Transverse colon (tissue), 4 donors: ENCODE measurements at places on chromosomes 3 and 15. TPM values are rescaled to one million over a fixed set of nuclear protein-coding genes. Genes with fewer than 3 reads are reported as not detected.

- DNase-seq, result no peak
Measured at GRCh38 chr3:149459491-149460059, 14.9 kb upstream of the TM4SF4 start.

DNA sequence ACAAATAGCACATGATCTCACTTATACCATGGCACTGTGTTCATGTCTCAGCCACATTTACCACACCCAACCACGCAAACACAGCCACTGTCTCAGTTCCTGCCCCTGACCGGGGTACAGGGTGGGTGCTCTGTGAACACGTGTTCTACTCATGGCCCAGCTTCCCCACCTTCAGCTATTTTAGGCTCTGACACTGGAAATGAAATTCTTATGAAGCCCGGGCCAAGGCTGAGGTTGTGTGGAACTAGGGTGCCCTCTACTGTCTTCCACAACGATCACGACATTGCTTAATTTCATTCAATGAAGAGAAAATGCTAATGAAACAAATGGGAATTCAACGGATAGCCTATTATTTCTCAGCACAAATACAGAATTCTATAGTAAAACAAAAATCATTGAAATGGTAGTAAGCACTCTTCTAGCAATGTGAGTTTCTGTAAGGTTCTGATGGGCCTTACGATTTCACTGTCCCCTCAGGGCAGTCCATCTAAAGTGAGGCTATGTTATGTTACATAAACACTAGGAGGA is 2.1 kb upstream of the GABRA5 start:
- DNase-seq, result no peak

DNA sequence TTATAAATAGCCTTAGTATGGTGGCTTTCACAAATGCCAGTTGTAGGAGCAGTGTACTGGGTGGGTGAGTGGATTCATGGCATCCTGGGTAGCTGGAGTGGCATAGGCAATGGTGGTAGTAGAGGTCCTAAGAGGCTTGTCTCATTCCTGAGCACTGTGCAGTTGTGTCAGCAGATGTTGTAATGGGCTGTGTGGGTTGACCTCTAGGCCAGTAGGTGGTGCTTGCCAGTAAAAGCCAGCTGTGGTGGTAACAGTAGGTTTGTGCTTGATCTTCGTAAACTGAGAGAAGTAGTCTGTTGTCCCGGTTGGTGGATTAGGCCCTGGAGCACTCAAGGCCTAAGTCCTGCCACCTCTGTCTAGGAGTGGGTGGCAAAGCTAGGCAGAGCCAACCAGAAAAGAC is 149.7 kb upstream of the SUCLG2 start:
- no peak for DNase-seq

- DNase-seq, result peak; percentile 61
Measured at GRCh38 chr15:78208887-78209645, 25.3 kb downstream of the ACSBG1 start.

- DNase-seq, result no peak
Measured at GRCh38 chr3:132457286-132457685, 40.0 kb downstream of the DNAJC13 start.

GRCh38 chr3:123668906-123669305 is 84.1 kb upstream of the HACD2 start:
- DNase-seq, result no peak

DNA sequence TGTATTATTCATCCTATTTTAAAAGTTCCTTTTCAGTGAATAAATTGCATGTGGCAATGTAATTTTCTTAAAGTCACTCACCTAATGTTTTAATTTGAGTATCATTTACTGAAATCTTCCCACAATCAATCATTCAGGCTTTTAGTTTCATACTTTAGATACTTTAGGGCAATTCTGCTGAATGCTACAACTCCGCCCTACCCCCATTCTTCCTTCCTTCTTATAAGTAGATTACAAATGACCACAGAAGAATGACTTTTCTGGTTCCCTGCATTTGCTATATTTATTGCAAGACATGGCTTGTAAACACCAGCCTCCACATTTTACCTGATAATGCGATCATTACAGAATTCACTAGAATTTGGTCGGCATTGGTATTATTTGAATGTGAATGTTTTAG is 1061.9 kb downstream of the FHIT start:
- DNase-seq, result no peak

GRCh38 chr15:79515300-79516027 is 83.3 kb downstream of the MINAR1 start:
- DNase-seq, result no peak

- no peak for DNase-seq
Measured at GRCh38 chr15:81378443-81378842, 4.4 kb upstream of the TMC3 start.

DNA sequence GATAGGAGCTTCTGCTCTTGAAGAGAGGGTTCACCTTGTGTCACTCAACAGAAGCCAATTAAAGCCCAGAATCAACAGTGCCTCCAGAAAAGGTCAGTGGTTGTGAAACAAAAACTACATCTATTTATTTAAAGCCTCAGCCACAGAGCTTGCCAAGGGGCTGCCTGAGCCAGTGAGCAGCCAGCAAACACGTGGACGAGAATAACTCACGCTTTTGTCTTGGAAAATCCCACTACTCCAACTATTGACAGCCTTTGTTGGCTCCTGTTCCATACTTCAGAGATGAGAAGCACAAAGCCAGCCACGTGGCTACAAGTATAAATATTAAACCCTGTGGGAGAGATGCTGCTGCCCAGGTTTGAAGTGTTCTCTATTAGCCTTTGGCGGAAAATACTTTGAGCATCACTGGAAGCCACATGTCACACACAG is 10.3 kb downstream of the GPR156 start:
- no peak for DNase-seq

DNA sequence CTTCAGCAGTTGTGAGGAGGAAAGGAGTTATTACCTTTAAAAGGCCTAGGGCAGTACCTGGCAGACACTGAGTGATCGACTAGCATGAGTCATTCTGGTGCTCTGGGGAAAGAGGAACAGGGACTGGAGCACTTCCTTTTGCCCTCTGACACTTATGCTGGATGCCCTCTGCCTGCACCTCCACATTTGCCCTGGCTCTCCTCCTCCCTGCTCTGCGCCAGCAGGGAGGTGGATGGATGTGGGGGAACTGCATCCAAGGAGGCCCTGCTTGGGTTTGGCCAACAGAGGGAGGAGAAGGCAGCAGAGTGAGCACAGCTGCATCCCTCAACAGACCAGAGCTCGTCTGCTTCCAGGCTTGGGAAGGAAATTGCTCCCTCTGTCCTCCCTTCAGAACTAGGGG is 75.0 kb downstream of the SEMA5B start:
- no peak for DNase-seq

DNA sequence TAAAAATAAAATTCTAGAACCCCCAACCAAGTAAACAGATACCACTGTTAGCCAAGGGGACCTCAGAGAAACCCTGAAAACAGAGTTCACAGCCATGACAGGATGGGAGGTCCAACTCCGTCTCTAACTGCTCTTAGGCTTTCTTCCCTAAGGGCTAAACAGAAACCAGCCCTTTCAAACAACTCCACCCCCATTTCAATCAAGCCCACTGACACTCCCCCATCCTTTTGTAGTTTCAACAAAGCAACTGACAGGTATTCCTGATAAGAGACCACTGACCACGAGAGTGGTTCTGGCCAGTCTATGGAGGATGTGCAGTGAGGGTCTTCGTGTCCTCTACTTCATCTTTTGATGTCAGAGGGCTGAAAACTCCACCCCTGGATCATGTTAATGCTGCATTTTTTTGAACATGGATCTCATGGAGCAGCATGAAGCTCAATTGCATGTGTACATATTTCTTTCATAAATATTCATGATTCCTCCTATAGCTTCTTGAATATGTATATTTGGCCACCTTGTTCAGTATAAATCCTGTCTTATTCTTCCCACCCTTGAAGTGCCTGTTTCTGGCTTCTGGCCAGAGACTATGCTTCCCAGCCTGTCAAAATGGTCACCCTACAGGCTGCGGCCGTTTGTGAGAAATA is 222.6 kb downstream of the OSBPL10 start:
- DNase-seq, result no peak

DNA sequence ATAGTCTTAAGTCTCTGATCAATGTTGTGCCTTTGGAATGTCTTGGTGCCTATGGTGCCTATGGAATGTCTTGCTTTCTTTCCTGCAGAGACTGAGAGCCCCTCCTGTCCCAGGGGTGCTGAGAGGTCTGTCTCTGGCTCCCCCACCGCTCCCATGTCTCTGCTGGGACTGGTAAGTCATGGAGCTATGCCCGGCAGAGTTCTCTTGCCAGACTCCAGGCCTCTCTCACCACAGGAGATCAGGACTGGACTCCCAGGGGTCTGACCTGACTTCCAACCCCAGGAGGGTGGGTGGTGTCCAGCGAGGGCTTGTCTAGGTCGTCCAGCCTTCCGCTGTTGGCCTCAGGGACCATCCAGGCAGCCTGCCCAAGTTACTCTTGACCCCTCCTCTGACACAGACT is 14.0 kb upstream of the CYP11A1 start:
- DNase-seq, result no peak

DNA sequence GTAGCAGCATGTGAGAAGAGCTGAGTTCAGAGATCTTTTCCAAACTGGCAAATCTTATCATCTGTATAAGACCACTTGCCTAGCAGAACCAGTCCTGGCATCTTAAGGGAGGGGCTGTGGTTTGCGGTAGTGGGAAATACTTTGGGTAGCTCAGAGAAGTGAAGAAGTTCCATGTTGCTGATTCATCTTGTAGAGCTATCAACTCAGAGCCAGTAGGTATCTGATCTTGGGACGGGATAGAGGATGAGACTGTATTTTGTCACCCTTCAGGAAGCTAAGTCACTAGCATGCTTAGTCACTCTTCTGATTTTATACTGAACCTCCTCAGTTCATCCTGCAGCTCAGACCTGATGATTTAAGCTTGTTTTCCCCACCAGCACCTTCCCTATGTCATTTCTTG is 211.4 kb downstream of the NR1D2 start:
- DNase-seq, result no peak

GRCh38 chr3:195163719-195164572 is 107.0 kb downstream of the XXYLT1 start:
- no peak for DNase-seq

DNA sequence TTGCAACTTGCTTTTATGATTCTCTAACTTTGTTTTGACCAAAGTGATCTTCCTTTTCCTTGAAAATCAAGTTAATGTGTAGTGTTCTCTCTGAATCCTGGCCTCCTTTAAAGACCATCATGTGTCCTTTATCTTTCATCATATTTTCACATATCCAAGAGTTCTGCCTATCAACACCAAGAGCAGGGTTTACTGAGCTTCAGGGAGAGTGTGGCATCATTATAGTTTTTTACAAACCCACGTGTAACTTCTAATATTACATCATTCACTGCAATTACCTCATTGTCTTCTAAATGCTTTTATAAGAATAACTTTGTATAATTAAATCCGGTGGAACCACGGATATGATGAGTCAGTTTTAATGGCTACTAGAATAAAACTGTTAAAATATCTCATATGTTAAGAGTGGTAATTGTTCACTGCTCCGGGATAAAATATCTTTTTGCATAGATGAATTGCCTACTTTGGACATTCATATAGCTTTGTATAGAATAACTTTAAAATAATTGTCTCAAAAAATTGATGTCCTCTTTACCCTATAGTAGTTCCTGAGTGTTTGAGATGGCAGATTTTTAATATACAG is 248.8 kb upstream of the GRM7 start:
- DNase-seq, result no peak

GRCh38 chr15:87224404-87224803 is 1032.1 kb downstream of the NTRK3 start:
- no peak for DNase-seq

DNA sequence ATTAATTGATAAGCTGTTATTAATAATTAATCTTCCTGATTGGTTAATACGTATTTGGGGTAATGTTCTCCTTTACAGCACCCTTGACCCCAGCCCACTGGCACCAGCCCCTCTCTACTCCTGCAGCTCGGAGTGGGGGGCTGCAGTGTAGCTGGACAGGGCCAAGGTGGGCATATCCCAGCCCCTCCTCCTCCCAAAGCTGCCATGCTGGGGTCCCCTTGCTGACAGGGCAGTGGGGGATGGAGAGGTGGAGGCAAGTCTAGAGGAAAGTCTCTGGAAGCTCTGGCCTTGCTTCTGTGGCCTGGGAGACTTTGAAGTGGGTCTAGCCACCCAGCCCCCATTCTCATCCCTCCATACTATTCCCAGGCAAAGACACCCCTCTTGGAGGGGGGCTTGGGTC is 35.8 kb downstream of the HCN4 start:
- DNase-seq, result no peak

DNA sequence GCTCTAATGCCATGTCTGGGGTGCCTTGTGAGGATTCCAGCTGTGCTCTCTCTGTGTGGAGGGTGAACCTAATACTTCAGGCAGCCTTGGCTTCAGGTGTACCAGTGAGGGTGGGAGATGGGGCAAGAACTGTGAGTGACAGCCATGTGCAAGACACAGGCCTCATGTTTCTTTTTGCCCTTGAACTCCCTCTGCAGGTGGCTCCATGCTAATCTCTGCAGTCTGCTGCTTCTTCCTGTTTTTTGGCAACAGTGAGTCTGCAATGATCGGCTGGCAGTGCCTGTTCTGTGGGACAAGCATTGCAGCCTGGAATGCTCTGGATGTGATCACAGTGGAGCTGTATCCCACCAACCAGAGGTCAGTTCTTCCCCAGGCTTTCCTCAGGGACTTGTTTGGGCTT is 189.3 kb downstream of the SV2B start:
- no peak for DNase-seq

DNA sequence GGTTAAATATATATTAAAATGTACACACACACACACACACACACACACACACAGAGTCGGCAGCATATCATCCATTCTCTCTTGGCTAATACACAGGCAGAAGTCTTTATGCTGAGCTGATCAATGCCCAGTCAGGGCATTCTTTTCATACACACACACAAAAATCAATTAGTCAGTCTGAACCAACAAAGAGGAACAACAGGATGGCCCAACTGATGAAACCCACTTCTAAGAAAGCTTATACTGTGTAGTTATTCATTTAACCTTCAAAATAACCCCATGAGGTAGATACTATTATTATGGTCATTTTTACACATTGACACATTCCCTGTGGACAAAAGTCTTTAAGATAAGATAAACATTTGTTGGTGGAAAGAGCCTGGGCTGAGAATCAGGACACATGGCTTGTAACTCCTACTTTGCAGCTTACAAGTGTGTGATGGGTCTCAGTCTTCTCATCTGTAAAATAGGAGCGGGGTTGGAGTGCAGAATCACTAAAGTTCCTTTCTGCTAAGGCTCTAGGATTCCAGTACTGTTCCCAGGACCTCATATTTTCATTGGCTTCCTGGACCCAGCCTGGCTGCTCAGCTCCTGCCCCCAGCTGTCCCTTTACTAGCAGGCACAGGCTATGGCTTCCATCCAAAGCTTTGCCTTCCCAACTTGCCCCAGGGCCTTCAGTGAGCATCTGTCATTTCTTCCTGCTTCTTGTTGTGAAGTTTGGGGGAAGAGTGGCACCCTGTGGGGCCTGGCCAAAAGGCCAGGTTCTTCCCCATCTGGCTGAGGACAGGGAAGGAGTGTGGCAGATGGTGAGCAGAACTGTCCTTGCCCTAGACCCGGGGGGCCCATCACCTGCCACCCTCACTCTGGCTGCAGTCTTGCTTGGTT is 27.2 kb upstream of the GLCE start:
- DNase-seq, result no peak

The SNURF gene
- total RNA-seq, result 12.5 TPM

The FAM43A gene
- total RNA-seq, result 111 TPM

The MYL3 gene
- 1.4 TPM for total RNA-seq
